ENCODE measurements at places on chromosomes 16 and 17.
A peak's percentile ranks its signal among the peaks of the same experiment; 100 is the strongest.

DNA sequence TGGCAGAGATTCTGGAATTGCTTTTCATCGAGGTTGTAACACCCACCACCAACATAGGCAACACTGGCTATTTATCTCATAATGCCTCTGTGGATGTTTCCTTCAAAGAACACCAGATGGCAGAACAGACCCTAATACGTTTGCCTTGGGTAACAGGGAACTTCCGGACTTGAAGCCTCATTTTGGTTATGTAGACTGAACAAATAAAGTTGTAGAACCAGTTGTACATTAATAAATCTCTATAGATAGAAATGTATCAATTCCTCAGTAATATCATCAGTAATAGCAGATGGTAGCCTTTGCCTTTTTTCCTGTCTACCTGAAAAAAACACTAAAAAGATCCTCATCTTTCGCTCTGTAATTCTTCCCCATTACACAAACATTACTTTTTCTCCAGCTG, 25.9 kb upstream of the APOH start:
- peak; percentile 68 for DNase-seq

DNA sequence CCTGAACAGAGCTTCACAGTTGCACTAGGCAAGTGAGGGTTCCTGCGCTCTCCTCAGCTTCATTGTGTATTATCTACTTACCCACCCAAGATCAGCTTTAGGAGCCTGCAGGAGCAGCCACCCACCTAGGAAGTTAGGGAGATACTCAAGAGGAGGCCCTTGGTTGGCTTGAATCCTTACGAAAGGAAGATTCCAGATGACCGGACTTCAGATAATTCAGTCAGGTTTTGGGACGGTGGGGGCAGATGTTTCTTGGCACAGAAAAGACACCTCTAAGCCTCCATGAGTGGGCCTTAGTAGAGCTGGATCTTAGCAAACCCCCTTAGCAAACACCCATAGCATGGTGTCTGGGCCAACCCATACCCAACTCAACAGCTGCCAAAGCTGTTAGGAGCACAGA, 2.4 kb upstream of the CBFB start:
- no peak for DNase-seq

DNA sequence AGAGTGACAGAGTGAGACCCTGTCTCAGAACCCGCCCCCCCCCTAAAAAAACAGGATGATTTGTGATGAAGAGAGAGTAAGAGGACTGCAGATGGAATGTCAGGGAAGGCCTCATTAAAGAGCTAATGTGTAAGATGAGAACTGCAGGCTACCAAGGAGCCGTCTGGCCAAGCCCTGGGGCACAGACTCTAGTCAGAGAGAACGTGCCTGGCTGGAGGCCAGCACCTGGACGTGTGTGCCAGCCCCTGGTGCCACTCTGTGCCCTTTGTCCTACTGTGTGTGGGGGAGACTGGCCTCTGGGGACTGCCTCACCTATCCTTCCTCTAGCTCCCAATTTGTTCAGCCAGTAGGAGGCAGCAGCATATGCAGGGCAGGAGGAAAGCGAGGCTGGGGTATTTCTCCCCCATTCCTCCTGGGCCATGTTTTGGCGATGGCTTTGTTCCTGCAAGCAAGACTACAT, 37.1 kb downstream of the KNOP1 start:
- no peak for DNase-seq

DNA sequence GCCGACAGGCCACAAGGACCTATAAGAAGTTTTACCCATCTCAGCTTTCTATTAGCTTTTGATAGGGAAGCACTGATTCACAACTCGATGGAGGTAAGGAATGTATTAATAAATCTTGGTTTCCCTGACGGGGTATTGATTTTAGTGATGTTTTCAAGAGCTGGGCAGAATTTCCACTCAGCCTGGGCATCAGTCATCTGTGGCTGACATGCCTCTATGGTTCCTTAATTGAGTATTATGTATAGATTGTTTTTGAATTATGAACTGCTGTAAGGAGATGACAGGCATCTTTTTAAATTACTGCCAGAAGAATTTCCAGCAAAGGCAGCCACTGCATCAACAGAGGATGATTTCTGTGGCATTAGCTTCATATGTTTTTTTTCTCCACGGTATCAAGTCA, 128.6 kb downstream of the CPPED1 start:
- no peak for DNase-seq

GRCh38 chr17:50661348-50661747, 26.7 kb downstream of the ABCC3 start:
- DNase-seq = no peak

DNA sequence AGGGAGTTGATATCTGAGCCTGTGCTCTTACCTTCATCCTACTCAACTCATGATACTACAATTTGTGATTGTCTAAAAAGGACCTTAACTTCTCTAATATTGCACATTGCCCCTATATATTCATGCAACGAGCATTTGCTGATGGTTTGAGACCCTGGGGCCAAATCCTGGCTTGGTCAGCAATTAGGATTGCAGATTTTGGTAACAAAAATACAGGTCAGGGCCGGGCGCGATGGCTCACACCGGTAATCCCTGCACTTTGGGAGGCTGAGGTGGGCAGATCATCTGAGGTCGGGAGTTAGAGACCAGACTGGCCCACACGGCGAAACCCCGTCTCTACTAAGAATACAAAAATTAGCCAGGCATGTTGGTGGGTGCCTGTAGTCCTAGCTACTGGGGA, 35.4 kb upstream of the HAPSTR1 start:
- no peak for DNase-seq

GRCh38 chr16:29986231-29986630, 9.2 kb downstream of the HIRIP3 start:
- DNase-seq = no peak

DNA sequence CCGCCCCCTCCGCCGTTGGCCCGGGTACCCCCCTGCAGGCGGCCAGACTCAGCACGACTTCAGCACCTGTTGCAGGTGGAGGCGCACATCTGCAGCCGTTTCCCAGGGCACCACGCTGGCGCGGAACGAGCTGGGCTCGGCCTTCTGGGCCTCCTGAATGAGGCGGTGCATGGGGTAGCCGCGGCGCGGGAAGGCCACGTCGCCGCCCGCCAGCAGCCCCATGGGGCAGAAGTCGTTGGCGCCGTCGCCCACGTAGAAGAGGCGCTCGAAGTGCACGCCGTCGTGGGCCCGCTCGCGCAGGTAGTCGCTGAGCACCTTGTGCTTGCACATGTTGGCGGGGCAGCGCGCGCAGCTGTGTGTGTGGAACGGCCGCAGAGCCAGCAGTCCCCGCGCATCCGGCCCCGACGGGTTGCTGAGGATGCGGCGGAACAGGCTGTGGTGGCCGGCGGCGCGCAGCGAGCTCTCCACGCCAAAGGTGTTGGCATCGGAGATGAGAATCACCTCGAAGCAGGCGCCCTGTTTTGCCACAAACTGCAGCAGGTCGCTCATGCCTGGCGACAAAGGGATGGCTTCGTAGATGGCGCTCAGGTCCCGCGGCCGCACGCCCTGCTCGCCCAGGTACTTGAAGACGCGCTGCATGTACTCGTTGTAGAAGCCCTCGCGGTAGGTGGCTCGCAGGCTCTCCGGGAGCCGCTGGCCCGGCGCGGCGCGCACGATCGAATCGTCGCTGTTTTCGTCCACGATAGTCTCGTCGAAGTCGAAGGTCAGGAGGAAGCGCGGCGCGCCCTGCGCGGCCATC, 6.2 kb downstream of the PHOSPHO1 start:
- no peak for DNase-seq

GRCh38 chr16:79261481-79261940, 339.0 kb downstream of the MAF start:
- DNase-seq = no peak

GRCh38 chr16:53893731-53894435, 189.9 kb downstream of the FTO start:
- no peak for DNase-seq

DNA sequence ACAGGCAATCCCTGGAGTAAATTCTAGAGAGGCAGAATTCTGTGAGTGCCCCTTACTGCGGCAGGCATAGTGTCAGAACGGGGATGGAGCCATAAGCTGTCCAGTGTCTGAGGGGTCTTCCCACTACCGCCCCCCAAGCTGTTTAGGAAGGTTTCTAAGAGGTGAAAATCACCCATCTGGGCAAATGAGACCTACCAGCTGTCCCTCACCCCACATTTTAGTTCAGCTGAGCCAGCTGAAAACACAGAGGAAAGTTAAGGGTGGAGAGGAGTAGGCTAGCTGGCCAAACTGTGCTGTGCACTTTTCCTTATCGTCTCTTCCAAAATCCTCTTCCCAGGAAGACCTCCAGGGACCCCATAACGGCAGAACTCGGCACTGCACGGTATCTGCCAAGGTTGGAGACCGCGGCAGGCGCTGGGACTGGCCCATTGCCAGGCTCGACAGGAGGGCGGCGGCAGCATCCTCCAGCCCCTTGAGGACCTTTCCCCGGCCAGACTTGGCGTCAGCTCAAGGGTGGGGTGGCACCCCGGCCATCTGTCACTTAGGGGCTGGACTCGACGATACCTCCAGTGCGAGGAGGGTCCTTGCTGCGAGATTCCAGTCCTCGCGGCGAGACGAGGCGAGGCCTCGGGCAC, 955 bp downstream of the ACLY start:
- DNase-seq = no peak

GRCh38 chr17:76240461-76241203, at the start of gene RNF157:
Gene RNF157, minus strand, starts transcription at chr17:76240493. Its CDS starts 253 bp downstream, at chr17:76240240.
- no peak for DNase-seq

GRCh38 chr17:55833306-55833705, 82.5 kb downstream of the PCTP start:
- no peak for DNase-seq

DNA sequence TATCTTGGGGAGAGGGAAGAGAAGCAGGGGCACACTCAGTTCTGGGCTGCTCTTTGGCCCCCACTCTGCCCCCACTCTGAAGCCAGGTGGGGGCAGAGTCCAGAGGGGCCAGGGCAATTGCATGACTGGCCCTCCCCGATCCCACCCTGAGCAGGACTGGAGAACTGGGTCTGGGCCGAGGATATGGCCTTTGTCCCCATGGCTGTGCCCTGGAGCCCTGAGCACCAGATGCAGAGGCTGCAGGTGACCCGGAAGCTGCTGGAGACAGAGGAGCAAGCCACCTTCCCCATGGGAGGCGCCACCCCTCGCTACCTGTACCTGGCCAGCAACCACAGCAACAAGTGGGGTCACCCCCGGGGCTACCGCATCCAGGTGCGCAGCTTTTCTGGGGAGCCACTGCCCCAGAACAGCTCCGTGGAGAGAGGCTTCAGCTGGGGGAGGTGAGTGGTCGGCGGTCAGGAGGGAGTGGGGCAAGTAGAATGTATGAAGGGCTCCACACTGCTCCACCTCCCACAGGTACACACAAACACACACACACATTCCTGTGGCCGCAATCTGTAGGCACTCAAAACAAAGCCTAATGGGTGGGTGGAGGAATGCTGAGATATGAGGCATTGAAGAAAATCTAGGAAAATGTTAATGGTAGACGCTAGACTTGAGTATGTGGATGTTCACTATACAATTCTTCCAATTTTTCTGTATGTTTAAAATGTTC, 21.4 kb downstream of the AOC3 start:
- DNase-seq = no peak

GRCh38 chr17:40726919-40727318, 23.4 kb upstream of the KRT24 start:
- DNase-seq = no peak

DNA sequence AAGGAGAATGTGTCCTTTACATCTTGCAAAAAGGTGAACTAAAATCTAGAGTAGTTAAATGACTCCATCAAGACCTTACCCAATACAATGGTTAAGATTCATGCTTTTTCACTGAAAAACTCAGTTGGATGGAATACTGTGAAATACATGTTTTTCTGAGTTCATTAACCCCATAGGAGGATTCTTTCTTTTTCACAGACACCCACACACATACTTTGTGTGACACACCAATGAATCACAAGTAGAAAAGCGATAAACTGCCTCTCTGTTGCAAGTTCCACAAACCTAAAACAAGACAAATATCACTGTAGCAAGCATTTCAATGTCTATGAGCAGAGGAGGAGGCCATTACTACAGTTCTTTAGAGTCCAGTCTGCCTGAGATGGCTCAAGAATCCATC, 258.8 kb upstream of the CDH5 start:
- no peak for DNase-seq

DNA sequence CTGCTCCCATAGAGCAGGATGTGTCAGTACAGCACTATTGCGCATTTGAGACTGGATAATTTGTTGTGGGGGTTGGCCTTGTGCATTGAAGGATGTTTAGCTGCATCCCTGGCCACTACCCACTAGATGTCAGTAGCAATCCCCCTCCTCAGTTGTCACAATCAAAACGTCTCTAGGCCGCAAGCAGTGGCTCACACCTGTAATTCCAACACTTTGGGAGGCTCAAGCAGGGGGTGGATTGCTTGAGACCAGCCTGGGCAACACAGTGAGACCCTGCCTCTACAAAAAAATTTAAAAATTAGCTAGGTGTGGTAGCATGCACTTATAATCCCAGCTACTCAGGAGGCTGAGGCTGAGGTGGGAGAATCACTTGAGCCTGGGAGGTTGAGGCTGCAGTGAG, 48.4 kb downstream of the CENPV start:
- peak; percentile 57 for DNase-seq

GRCh38 chr17:77455111-77455890, 314.5 kb downstream of the SEC14L1 start:
- no peak for DNase-seq

- DNase-seq = no peak
Observed at GRCh38 chr17:60094754-60095153, 16.0 kb upstream of the HEATR6 start.

- no peak for DNase-seq
Observed at GRCh38 chr17:66414561-66415175, 112.3 kb downstream of the PRKCA start.

DNA sequence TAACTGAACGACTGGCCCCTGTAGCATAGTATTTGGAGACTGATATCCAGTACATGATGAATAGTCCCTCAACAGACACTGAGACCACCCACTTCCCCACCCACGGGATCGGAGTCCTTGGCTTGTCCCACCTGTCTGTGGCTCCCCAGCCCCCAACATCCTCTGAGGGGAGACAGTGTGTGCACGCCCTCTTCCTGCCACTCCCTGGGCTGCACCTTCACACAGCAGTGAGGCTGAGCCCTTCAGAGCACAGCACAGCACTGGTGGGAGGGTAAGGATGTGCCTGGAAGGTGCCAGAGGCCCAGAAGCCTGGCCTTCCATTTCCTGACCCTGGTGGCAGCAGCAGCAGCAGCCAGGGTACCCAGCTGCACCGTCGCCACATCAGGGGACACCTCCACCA, 11.0 kb downstream of the DNASE1 start:
- DNase-seq = no peak

- DNase-seq = no peak
Observed at GRCh38 chr17:9772658-9773057, 18.7 kb downstream of the DHRS7C start.

DNA sequence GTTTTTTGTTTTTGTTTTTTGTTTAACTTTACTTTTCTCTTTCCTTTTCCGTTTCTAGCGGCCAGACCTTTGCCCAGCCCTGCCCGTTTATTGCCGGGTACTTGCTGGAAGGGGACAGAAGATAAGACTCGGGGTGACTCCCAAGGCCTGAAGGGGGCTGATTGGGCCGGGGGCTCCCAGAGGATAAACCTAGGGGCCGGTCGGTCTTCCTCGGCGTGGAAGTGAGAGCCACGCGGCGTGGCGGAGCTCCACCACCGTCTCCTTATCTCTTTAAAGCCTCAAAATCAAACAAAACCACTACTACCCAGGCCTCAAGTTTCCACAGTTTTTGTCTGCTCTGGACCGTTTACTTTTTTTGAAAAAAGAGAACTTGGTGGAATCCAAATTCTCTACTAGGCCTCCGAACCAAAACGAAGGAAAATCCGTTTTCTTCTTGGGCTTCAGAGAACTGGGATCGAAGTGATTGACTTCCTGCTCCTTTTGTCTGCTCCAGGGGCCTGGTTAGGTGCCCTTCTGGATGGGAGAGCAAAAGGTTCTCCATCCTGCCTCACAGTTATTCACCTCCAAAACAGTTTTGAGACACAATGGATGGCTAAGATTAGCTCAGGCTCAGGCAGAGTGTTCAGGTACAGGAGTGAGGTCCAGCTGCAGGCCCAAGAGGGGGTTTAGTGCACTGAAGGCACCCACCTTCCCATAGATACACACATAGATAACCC, 8.5 kb upstream of the HOXB9 start:
- no peak for DNase-seq

All from SW 1271 (cell line).